Activated T-cell treated with anti-CD3 and anti-CD28 coated beads for 1 hour (primary cell): ENCODE measurements at places on chromosomes 3 and 15.

DNA sequence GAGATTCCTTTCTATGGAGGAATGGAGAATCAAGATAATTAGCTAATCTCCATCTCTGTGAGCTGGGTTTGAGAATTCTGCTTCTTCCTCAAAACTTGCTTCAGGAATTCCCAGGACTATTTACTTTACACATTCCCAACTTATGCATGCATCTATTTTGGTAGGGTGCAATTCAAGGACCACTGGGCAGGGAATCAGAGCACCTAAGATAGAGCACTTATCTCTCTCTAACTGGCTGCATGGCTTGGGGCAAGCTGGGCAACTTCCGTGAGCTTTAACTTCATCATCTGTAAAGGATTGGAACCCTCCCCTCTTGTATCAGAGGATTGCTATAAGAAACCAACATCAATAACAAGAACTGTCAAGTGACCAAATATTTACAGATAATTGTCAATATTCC is 160.2 kb downstream of the PDCD6IP start:
- DNase-seq, result no peak

DNA sequence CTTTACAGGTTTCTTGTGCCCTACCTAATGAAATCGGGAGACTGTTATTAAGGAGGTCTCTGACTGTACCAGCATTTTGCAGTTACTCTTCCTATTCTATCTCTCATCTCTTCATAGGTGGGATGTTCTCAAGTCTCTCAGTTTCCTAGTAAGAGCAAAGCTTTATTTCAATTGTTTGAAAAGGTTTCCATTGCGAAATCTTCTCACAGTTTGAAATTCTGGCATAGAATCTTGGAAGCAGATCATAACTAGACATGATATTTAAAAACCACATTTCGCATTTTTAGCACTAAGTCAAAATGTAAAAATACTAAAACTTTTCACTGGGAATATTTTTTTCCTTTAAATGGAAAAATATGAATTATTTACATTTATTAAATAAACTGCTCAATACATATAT is 1311.4 kb downstream of the ROBO2 start:
- no peak for DNase-seq

GRCh38 chr3:18199757-18200156 is 225.4 kb downstream of the SATB1 start:
- no peak for DNase-seq

- no peak for DNase-seq
Measured at GRCh38 chr3:16883723-16884083, 1.1 kb upstream of the PLCL2 start.

DNA sequence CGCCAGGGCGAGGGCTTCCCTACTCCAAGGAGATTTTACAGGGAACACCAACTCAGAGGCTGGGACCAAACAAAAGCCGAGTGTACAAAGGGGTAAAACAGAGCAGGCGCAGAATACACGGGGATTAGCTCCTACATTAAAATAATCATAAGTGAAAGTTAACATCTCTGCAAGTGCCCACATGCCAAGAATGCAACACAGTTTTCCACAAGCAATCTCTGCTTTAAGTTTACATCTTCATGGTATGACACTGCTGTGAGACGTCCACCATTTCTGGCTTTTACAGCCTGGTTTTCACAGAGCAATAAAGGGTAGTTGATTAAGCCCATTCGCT is 500 bp upstream of the VGLL3 start:
- DNase-seq, result no peak

DNA sequence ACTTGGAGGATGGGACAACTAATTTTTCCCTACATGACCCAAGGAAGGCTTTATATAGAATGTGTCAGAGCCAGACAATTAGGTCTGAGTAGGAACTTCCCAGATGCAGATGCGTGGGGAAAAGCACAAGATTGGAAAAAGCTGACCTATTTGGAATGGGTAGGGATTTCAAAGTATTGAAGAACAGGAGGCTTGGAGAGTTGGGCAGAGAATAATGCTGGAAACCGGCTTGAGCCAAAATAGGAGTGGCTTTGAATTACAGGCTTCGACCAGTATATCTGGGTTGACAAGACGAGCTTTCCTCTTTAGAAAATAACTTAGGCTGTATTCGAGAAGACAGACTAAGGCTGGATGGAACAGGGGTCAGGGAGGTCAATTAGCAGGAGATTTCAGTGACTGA is 181.1 kb downstream of the GBE1 start:
- no peak for DNase-seq

- DNase-seq, result no peak
Measured at GRCh38 chr15:61701455-61701854, 358.8 kb downstream of the VPS13C start.

DNA sequence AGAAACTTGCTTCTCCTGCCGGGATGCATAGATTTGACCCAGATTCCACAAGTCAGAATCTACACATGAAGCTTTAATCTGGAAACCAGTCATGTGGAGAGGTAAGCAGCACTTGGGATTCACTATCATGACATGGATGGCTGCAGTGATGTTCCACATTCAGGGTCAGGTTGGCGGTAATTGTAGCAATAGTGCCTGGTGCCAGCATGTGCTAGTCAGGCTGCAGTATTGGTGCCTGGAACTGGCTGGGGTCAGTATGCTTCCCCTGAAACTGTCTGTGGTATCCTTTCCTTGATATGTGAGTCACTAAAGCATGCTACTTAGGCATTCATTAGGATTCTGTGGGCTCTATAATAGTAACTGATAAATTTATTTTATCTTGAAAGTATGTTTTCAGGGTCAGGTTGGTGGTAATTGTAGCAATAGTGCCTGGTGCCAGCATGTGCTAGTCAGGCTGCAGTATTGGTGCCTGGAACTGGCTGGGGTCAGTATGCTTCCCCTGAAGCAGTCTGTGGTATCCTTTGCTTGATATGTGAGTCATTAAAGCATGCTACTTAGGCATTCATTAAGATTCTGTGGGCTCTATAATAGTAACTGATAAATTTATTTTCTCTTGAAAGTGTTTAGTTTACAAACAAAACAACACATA is 1439.2 kb downstream of the ZPLD1 start:
- no peak for DNase-seq

DNA sequence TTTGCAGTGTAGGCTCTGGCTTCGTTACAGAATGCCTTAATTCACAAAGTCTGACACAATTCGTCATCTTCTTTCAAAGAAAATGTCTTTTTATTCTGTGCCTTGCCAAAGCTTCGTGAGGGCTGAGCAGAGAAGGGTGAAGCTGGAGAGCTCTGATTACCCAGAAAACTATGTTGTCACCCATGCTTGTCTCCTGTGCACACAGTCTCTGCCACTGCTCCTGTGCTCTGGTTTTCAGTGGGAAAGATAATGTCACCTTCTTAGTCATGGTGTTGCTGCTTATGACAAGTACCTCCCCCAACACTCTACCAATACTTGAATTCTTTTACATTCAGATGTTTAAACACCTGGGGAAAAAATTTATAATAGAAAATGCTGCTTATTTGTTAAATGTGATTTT is 509.2 kb upstream of the GRM7 start:
- no peak for DNase-seq
